ENCODE measurements at places on chromosomes 1 and 21.

GRCh38 chr1:30014031-30014430, 709.4 kb downstream of the MATN1 start:
- DNase-seq: no peak

- DNase-seq: no peak
These were observed 11.0 kb downstream of the HSPG2 start for GRCh38 chr1:21926065-21926464.

DNA sequence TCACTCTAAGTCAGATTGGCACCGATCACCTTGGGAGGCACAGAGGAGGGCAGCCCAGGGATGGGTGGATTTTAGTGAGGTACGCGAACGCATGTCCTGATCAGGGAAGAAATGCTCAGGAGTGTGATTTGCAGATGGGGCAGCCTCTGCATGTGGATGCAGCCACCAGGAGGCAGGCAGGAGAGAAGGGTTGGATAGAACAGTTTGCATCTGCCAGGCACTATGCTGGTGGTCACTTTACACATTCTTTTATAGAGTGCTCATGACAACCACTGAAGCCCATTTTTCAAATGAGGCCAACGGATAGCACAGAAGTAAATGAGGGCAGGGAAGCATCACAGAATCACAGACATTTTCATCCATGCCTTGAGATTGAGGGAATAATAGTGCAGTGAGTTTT, 5.7 kb downstream of the LAMB3 start:
- DNase-seq: no peak

GRCh38 chr1:53888681-53889080, 916 bp downstream of the YIPF1 start:
- no peak for DNase-seq

GRCh38 chr1:19310061-19310460, 1.9 kb downstream of the AKR7A2 start:
- no peak for DNase-seq

DNA sequence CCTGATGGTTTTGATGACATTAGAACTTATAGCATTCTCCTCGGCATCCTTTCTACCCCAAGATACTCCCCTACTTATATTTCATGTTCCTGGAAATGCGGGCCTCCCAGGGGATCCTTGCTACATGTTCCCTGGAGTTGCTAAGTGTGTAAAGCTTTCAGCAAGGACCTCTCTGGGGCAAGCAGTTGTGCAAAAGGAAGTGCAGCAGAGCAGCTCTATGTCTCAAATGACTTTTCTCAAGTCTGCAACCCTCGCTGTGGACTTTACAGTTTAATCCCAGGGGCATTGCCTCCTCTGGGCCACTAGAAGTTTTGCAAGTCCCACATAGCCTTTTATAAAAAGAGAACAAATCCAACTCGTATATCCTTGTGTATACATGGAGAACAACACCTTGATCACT, 20.8 kb upstream of the MNDA start:
- no peak for DNase-seq

GRCh38 chr1:168834225-168834872, 105.3 kb upstream of the DPT start:
- no peak for DNase-seq

Data from esophagus squamous epithelium (tissue), 5 donors.